ENCODE measurements at places on chromosomes 11 and 22.
A peak's percentile ranks its signal among the peaks of the same experiment; 100 is the strongest.

- no peak for DNase-seq
Measured at GRCh38 chr11:59770319-59770718, 15.1 kb downstream of the STX3 start.

DNA sequence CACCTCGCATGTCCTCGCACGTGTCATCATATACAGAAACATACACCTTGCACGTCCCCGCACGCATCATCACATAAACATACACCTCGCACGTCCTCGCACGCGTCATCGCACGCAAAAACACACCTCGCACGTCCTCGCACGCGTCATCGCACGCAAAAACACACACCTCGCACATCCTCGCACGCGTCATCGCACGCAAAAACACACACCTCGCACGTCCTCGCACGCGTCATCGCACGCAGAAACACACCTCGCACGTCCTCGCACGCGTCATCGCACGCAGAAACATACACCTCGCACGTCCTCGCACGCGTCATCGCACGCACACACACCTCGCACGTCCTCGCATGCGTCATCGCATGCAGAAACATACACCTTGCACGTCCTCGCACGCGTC is 16.7 kb downstream of the IGSF9B start:
- DNase-seq = no peak

GRCh38 chr11:97259884-97260283 is 870.1 kb downstream of the JRKL start:
- no peak for DNase-seq

- no peak for DNase-seq
Measured at GRCh38 chr11:63518548-63518947, 12.7 kb downstream of the LGALS12 start.

- DNase-seq = no peak
Measured at GRCh38 chr11:79082907-79083306, 357.9 kb downstream of the TENM4 start.

GRCh38 chr22:44050766-44051355 is 26.8 kb downstream of the PARVB start:
- DNase-seq = no peak

- DNase-seq = no peak
Measured at GRCh38 chr11:44247508-44247907, 62.4 kb downstream of the ALX4 start.

DNA sequence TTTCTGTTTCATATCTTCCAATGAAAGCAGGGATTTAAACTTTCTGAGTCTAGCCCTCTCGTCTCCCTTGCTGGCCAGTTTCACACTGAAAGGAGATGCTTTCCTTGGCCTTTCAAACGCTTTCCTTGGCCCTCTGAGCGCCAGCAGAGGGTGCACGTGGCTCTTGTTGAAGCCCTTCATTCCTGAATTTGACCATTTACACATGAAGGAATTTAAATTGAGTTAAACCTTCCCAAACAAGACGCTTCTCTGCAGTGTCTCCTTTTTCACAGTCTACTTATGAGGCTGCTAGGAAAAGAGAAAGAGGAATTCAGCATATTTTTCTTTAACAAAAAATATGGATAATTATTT is 21.6 kb downstream of the NNMT start:
- no peak for DNase-seq

GRCh38 chr11:92580908-92581307 is 356.3 kb downstream of the FAT3 start:
- no peak for DNase-seq

DNA sequence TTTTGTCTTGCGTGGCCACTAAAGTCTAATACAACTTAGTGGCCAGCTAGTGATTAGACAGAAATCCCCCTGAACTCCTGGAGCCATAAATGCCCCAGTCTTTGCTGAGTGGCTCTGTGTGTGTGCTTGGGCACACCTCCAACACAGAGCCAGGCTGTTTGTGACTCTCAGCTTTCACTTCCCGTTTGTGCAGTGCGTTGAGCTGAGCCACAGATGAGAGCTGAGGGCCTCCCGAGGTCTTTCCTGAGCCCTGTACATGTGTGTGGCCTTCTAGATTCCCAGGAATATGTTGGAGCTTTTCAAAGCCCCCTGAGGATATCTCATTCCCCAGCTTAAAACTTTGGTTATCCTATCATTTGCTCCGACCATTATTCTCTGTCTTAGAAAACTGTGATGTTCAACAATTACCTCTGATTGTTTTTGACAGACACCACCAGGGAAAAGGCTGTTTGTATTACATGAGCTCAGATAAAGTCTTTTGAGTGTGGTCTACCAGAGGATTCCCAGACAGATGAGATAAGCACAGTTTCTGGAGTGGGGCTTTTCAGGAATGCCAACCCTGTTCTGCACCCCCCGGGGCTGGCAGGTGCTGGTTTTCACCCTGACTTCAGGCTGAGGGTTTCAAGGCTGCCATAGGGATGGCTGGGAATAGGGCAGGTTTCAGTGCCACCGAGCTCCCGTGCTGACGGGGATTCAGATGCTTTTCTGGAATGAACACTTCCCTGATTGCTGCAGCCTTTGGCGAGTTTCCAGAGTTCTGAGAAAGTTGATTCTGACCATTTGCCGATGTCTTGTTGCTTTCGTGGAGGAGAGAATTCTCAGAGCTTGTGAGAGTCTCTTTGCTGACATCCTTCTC is 23.8 kb downstream of the IGHMBP2 start:
- DNase-seq = no peak

DNA sequence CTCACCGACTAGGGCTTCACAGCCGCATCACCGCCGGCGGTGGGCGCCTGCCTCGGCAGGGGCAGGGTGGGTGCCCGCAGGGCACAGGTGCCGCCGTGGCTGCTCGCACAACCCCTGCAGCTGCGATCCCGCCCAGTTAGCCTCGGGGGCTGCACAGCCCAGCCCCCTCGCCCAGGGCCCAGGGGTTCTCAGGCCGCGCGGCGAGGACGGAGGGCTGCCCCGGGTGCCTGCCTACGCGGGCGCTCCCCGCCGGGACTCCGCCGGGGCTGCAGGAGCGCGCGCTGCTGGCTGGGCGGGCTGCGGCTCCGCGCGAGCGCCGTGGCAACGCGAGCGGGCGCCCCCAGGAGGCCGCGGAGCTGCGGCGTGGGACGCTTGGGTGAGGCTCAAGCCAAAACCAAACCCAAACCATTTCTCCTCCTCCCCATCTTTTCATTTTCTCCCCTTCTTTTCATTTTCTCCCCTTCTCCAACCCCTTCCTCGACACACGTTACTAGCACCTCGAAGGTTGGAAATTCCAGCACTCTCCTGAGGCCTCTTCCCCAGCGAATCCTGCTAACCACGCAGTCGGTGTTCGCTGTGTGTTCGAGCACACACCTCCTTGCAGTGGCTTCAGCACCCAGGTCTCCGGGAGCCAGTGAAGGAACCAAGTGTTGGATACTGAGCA is at the start of gene MICAL3:
Gene MICAL3 (minus strand): TSS at position 286 of the 664 bp plus-strand sequence. CDS start 117,749 bp downstream, outside the sequence.
- DNase-seq = peak; percentile 6

- DNase-seq = no peak
Measured at GRCh38 chr11:134580610-134580975, 168.6 kb upstream of the B3GAT1 start.

- DNase-seq = no peak
Measured at GRCh38 chr11:2587132-2587930, 112.5 kb downstream of the KCNQ1OT1 start.

GRCh38 chr22:39214383-39215069 is 30.3 kb downstream of the PDGFB start:
- no peak for DNase-seq

GRCh38 chr22:34068001-34068400 is 147.7 kb upstream of the LARGE1 start:
- DNase-seq = no peak

DNA sequence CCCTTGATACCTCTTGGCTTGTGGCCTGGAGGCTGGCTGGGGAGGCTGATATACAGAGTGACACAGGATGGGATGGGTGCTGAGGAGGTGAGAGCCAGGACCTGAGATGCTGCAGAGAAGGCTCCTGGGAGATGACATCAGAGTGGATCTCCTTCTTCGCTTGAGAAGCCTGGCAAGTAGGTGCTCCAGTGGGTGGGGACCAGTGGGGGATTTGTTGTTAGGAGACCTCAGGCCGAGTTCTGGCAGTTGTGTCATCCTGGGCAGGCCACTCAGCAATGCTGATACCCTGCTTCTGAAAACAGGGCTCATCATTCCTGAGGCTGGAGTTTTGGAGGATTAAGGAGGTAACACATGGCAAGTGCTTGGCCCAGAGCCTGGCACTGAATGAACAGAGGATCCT is 1.9 kb upstream of the NDUFV1 start:
- DNase-seq = no peak

GRCh38 chr22:47354668-47355387 is 592.4 kb downstream of the TBC1D22A start:
- DNase-seq = no peak

DNA sequence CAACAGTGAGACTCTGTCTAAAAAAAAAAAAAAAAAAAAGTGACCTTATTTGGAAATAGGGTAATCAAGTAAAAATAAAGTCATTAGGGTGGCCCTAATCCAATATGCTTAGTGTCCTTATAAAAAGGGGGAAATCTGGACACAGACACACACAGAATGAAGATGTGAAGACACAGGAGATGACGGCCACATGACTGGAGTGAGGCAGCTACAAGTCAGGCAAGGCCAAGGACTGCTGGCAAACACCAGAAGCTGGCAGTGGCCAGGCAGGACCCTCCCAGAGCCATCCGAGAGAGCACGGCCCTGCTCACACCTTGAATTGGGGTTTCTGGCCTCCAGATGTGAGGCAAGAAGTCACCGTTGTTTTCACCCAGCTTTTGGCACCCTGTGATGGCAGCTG is 28.6 kb downstream of the LRFN4 start:
- no peak for DNase-seq

DNA sequence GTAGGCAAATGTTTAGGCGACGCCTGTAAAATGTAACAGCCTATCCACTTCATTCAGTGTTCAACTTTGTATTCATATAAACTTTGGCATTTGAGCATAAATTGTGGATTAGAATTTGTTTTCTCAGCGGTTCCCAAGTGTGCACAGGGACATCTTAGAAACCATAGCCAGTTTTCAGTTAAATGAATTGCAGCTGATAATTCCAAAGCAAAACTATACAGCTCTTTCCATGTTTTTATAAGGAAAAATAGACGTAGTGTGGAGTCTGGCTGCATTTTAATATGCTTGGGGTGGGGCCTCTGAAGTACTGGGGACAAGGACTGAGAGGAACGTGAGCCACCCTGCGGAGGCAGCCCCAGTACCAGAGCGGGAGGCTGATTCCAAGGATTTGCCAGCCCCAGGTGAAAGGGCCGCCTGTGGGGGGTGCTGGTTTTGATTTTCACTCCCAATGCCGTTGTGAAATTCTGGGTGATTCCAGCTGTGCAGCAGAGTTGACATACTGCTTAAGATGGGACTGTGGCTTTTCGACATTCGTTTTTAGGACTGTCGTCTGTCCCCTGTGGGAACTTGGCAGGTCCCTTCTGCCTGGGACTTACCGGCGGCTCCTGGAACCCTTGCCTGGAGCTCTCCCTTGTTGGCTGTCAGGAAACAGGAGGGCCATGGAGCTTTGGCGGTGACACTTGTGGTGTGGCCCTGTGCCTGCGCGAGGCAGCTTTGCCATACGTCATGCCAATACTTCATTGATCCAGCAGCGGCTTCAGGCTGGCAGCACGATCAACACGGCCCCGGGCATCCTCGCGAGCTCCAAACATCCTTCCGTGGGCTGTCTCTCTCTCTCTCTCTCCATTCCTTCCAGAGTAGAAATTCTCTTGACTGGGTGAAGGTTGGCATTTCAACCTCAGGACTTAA is 370.9 kb downstream of the TBC1D22A start:
- no peak for DNase-seq

- no peak for DNase-seq
Measured at GRCh38 chr11:106156290-106156937, 79.0 kb downstream of the AASDHPPT start.

GRCh38 chr11:14673824-14674405 is 30.3 kb downstream of the PDE3B start:
- no peak for DNase-seq

DNA sequence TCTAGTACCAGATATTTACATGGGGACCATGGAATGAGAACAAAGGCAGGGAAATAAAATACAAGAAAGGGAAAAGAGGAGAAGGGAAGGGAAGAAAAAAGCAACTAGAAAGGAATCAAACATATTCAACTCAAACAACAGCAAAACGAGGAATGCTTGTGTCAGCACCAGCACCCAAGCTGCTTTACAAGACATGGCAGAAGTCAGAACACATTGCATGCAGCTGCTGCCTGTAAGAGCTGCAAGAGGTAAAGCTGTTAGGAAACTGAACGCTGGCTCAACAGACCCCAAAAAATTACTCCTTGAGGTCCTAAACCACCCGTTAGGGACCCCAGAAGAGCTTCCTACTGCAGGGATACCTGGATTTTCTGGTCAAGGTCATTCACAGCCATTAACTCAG is 296.9 kb downstream of the OPCML start:
- DNase-seq = no peak

DNA sequence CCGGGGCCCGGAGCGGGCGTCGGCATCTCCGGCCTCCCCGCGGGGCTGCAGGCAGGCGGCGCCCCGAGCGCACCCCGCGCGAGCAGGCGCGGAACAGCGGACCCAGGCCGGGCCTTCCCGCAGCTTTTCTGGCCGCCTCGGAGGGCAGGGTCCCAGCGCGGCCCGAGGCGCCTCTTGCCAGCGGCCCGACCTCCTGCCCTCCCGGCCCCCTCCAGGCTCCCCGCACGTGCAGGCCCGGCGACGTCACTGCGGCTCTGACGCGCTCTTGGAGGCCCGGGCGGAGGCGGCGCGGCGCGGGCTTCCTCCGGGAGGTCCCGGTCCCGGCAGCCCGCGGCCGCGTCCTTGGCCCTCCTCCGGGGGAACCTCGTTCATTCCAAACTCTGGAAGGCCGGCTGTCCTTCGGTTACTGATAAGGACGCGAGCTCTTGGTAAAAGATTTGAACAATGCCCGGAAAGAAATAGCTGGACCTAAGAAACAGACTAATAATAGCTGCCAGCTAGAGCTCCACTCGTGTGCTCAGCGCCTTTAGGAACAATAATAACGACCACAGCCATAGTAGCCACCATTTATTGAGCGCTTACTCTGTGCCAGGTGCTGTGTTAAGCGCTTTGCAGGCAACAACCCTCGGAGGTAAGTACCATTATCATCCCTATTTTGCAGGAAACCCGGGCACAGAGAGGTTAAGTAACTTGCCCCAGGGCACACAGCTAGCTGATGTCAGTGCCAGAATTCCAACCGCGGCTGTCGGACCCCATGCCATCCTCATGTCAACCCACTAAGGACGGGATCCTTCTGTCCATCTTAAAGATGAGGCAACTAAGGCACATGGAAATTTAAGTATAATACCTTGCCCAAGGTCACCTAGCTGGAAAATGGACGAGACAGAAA is 39.1 kb upstream of the CREB3L1 start:
- peak; percentile 35 for DNase-seq
